Heart right ventricle (tissue), 16 donors: ENCODE measurements at places on chromosomes 1 and 21.

- no peak for DNase-seq
Observed at GRCh38 chr1:22388671-22389450, 62.8 kb upstream of the ZBTB40 start.

- no peak for DNase-seq
Observed at GRCh38 chr1:68379085-68379478, 70.7 kb downstream of the RPE65 start.

DNA sequence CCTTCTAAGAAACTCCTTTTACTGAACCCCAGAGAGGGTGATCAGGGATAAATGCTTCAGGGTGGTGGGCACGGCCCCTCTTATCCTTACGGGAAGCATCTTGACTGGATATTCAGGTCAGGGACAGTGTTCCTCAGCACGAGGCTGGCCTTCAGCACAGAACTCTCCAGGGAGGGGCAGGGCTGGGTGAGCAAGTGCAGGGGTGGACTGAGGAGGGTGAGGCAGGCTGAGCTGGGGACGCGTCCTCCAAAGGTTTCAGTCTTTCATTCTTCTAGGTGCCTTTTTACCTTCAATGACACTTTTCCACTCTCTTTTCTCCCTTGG lies 52.3 kb downstream of the RASSF5 start:
- DNase-seq: no peak

GRCh38 chr1:16021681-16022080 lies at the start of gene CLCNKA:
CLCNKA (plus strand) TSS chr1:16022036; CDS start chr1:16022620, 584 bp downstream.
- no peak for DNase-seq

DNA sequence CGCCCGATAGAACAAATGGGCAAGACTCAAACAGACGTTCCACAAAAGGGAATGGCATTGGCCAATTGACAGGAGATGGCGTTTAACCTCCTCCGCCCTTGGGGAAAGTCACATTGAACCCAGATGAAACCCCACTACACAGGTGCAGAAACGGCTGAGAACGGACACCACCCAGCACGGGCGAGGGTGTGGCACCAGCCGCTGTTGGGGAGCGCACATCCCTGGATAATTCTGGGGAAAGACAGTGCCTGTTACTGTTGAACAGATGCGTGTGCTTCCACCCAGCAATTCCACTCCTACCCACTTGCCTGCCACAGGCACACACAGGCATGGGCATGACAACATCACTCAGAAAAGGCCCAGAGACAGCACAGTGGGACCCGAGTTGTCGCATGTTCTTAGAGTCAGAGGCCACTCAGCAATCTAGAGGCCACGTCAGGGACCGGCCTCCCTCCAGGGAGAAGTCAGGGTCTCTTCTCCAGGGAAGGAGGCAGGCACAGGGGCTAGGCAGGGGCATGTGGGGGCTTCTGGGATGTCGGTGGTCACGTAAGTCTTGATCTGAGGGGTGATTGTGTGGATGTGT lies 15.2 kb downstream of the PRXL2B start:
- no peak for DNase-seq

GRCh38 chr1:20052386-20052785 lies 17.6 kb upstream of the PLA2G5 start:
- DNase-seq: no peak

GRCh38 chr21:45288441-45288841 lies 746 bp upstream of the POFUT2 start:
- no peak for DNase-seq

DNA sequence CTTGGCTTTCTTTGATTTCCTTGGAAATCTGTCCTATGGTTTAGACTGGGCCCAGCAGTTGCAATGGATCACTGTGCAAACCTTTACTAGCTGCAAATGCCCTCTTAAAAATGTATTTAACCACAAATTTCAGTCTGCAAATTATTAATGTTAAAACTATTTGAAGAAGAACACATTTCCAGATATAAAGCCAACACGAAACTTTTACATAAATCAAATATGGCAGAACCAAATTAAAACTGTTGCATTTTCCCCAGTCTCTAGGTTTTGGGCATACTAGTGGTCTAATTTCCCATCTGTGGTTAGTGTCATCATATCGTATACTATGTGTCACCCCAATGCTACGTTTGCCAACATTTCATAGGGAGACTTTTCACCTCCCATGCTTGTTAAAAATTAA lies 52.3 kb downstream of the HMCN1 start:
- DNase-seq: no peak

DNA sequence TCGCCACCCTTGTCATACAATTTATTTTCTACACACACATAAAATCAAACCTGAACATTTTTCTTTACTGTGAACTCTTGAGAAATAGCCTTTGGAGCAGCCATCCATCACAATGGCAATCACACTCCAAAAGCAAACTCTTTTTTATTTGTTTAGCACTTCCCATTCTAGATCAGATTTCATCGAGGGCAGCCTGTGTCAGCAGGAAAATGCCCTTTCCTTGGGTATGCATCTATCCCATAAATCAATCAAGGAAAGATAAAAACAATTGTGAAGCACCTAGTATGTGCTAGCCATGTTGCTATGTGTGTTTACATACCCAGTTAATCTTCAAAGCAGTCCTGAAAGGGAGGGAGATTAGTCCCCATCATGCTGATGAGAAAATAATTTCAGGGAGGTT lies 484.1 kb upstream of the USP24 start:
- DNase-seq: no peak

DNA sequence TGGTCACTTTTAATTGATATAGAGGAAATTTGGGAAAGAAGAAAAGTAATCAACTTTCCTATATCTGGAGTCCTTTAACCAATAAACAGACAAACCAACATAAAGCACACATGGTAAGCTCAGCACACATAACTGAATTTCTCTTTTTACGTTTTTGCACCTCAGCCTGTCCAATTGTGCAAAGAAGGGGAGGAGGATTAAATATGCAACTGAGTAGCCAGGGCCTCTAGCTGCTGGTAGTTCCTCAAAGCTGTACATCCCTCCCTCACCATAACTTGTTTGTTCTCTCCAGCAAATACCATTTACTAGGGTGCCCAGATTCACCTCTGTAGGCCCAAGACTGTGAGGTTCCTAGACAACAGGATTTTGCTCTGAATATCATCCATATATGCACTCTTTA lies 25.4 kb downstream of the ST6GALNAC5 start:
- DNase-seq: no peak

DNA sequence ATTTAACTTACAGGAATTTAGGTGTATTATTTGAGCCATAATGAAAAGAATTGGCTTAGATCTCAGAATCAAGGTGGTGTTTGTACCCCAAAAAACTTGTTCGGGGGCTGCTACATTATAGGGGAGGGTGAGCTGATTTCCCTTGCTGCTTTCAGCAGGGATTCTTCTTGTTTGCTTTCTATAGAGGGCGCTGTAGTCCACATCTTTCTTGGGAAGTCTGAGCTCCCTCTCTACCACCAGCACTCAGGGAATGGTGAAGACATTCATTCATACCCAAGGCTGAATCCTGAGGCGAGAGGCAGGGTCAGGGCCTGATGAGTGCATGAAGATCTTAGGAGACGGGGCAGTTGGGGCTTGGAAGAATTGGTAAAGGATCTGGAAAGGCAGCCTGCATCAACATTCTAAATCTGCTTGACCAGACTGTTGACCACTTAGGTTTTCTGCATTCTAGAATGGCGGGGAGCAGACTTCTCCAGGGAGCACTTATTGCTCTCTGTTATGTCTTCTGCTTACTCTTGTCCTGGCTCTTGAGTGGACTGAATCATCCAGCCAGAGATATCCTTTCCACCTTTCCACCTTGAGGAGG lies 18.9 kb downstream of the SPATA46 start:
- DNase-seq: no peak

GRCh38 chr1:29683472-29683871 lies 447.1 kb downstream of the PTPRU start:
- DNase-seq: no peak

DNA sequence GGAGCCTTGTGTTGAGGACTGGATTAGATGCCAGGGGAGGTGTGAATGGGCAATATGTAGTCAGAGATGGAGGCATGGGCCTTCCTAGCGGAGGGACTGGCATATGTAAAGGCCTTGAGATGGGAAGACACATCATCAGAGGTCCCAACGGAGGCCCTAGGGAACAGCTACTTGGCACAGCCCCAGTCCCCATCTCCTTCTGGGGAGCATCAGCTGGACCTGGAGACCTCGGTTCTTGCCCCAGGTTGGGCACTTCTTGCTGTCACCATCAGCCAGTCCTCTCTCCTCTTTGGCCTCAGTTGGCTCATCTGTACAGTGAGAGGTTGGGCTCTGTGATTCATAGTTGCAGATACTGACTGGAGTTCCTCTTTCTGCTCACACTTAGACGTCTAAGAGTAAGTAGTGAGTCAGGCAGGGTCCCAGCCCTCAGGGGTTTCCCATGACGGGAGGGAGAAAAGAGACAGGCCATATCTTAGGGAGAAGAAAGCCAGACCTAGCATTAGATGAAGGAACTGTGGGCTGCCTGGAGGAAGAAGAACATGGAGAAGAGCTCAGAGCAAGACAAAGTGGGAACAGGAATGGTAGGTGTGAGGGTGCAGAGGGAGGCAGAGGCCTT lies 3.4 kb upstream of the MARCKSL1 start:
- DNase-seq: no peak

- no peak for DNase-seq
Observed at GRCh38 chr1:18530587-18531502, 50.1 kb downstream of the KLHDC7A start.

DNA sequence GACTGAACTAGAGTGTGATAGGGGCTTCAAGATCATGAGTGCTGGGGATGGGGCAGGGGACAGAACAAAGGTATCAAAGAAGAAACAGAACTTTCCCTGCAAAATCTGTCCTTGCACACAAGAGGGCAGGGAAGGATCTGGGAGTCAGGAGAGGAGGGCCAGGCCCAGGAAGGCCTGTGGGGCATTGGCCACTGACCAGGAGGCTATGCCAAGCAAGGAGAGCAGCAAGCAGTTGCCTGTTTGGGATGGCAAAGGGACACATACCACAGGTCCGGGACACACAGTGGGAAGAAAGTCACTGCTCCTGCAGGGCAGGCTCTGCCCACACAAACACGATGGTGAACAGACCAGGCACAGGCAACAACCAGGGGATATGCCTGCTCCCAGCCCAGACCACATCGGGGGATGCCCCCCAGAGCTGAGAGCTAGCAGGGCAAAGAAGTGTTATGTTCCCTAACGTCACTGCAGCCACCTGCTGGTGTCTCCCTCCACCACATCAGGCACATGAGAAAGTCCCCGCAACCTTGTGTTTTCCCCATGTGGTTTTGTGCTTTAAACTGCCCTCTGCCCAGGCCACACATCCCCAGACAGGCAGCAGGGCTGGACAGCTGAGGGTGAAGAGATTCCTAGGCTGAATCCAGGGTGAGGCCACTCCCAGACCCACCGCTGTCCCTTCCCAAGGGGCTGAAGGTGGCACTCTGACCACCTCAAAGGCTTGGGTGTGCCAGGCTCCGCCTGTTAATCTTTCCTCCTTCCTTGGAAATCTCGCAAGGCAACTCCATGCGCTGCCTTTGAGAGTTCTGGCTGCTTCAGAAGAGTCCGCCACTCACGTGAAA lies 53.6 kb downstream of the KIF21B start:
- DNase-seq: no peak

GRCh38 chr1:84525779-84526178 lies 19.4 kb upstream of the GNG5 start:
- DNase-seq: no peak

DNA sequence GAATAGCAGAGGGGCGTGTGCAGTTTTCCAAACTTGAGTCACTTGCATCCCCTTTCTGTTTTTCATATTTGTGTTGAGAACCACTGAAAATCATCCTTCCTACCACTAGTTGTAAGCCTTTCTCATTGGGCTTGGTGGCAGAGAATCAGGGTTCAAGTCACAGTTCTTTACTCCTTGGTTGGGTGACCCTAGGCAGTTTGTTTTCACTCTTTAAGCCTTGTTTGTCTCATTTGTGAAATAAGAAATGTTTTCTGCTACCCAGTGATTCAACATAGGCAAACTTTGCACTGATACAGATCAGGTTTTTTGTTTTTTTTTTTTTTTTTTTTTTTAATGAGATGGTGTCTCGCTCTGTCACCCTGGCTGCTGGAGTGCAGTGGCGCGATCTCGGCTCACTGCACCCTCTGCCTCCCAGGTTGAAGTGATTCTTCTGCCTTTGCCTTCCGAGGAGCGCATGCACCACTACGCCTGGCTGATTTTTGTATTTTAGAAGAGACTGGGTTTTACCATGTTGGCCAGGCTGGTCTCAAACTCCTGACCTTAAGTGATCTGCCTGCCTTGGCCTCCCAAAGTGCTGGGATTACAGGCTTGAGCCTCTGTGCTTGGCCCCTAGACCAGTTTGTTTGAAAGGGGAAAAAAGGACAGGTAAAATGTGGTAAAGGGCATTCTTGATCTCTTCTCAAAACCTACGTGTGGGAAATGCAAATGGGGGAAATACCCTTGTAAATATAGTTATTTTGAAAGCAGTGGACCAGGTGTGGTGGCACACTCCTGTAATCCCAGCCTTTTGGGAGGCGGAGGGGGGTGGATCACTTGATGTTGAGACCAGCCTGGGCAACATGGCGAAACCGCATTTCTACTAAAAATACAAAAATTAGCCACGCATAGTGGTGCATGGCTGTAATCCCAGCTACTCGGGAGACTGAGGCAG lies 3.2 kb downstream of the CLIC4 start:
- no peak for DNase-seq

DNA sequence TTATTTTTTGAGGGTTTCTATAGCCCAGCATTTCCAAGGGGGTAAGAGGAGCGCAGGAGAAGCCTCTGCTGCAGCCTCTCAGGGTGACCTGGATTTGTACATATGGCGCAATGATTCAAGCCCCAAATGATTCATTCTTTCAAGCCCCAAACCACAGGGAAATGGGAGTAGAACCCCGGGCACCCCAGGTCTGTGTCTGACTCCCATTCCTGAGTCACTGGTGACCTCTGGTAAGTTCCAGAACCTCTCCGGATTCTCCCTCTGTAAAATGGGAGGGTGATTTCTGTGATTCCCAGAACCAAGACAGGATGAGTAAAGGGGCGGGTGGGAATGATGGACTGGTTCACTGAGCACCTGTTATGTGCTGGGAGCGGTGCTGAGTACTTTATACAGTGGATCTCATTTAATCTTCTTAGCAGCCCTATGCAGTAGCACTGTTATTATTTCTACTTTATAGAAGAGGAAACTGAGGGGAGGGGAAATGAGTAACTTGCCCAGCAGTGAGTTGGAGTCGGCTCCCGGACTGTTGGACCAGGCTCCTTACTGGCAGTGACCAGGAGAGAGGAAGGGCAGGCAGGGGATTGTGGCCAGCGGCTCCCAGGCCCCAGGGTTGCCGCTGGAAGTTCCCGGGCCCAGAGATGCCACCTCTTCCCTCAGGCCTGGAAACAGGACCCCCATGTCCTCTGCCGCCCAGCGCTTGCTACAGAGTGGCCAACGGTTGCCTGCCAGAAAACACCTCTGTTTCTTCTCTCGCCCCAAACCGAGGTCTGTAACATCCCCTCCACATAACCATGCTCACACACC lies 20.3 kb upstream of the SLC26A9 start:
- no peak for DNase-seq
